Esophagus squamous epithelium (tissue), 5 donors: ENCODE measurements at places on chromosomes 6 and 20.
A peak's percentile ranks its signal among the peaks of the same experiment; 100 is the strongest.

DNA sequence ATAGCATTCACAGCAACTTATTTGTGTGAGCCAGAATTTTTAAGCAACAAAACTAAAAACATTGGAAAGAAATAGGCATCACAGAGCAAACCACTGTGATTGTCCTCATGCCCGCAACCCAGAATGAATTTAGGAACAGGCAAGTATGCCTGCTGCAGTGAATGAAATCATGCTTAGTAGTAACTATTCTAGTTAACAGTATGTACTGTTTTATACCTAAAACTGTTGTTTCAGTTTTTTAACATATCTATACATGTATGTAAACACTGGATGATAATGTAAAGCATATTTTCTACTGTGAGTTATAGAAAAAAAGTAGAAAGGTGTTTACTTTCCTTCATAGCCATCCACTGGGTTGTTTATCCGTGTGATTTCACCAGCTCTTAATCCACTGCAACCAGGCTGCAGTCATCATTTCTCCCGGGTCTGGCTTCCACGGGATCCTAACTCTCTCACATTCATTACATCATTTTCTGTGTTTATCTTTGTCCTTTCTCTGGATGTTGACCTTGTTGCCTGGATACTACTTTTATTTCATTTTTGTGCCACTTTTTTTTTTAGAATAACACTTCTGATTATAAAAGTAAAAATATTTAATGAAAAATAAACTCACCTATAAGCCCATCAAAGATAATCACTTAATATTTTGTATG is 3.6 kb upstream of the ARFGEF3 start:
- no peak for DNase-seq
- H3K27me3 ChIP-seq: no peaks in the 10 kb centered on the region
- no peak overlapping the region for H3K27ac ChIP-seq
- H3K36me3 ChIP-seq: no peaks in the 10 kb centered on the region
- H3K4me1 ChIP-seq: peaks cover 7% of the 10 kb centered on the region

DNA sequence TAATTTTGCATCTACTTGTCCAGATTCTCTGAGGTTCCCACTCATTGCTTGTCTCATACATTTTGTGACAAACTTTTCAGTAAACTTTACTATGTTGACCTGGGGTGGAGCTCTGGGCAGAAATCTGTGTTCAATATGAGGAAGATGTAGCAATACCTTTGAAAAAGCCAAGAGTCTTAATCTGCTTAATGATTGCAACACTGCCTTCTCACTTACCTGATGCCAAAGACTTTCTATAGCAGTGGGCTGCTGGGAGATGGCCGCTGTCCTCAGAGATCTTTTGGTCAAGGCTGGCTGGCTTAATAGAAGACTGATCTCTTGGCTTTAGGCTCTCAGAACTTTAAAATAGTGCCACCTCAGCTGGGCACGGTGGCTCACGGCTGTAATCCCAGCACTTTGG is 70.1 kb upstream of the RBM24 start:
- no peak overlapping the region for H3K4me3 ChIP-seq
- DNase-seq: no peak
- H3K27ac ChIP-seq: no peak overlapping the region
- no peaks in the 10 kb centered on the region for H3K27me3 ChIP-seq

- no peaks in the 10 kb centered on the region for H3K4me1 ChIP-seq
- H3K27me3 ChIP-seq: no peaks in the 10 kb centered on the region
- H3K27ac ChIP-seq: peak overlapping the region; percentile 57
- no peak for DNase-seq
- no peak overlapping the region for H3K4me3 ChIP-seq
These were observed 60.8 kb downstream of the OGFRL1 start for GRCh38 chr6:71349395-71349794.

DNA sequence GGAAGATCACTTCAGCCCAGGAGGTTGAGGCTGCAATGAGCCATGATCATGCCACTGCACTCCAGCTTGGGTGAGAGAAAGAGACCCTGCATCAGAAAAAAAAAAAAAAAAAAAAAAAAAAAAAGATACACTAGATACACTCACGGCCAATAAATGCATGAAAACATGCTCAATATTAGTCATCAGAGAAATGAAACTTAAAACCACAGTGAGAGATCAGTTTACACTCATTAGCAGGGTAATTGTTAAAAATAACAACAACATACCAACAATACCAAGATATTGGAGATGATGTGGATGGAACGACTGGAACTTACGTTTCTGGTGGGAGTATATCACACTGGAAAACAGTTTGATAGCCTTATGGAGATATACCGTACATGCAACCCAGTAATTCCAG is 29.9 kb downstream of the HS3ST5 start:
- H3K27me3 ChIP-seq: no peaks in the 10 kb centered on the region
- no peaks in the 10 kb centered on the region for H3K4me1 ChIP-seq
- no peak overlapping the region for H3K4me3 ChIP-seq
- H3K36me3 ChIP-seq: no peaks in the 10 kb centered on the region
- no peak for DNase-seq

GRCh38 chr20:54129350-54129749 is 44.4 kb downstream of the CYP24A1 start:
- no peaks in the 10 kb centered on the region for H3K27me3 ChIP-seq
- no peak for DNase-seq
- no peak overlapping the region for H3K4me3 ChIP-seq
- no peaks in the 10 kb centered on the region for H3K36me3 ChIP-seq
- H3K27ac ChIP-seq: no peak overlapping the region
